ENCODE measurements at places on chromosomes 12 and 14. TPM values are rescaled to one million over a fixed set of nuclear protein-coding genes. Genes with fewer than 3 reads are reported as not detected.

Gene KLHDC1
- 3.4 TPM for total RNA-seq

Gene LIN7A
- total RNA-seq: 19.5 TPM

Gene TAS2R13
- total RNA-seq: not detected

Gene ZNF10
- total RNA-seq: 1.1 TPM

Gene C12orf54
- not detected for total RNA-seq

Gene DIO3
- total RNA-seq: not detected

Gene PIWIL1
- not detected for total RNA-seq

Gene NXPH4
- total RNA-seq: 0.71 TPM

Gene OR6C2
- total RNA-seq: not detected

Gene PAWR
- total RNA-seq: 4.9 TPM

Measured in myometrial cell (primary cell).